ENCODE measurements at places on chromosomes 5 and 9.

GRCh38 chr5:6585168-6585567 lies 47.7 kb downstream of the NSUN2 start:
- DNase-seq, result no peak

DNA sequence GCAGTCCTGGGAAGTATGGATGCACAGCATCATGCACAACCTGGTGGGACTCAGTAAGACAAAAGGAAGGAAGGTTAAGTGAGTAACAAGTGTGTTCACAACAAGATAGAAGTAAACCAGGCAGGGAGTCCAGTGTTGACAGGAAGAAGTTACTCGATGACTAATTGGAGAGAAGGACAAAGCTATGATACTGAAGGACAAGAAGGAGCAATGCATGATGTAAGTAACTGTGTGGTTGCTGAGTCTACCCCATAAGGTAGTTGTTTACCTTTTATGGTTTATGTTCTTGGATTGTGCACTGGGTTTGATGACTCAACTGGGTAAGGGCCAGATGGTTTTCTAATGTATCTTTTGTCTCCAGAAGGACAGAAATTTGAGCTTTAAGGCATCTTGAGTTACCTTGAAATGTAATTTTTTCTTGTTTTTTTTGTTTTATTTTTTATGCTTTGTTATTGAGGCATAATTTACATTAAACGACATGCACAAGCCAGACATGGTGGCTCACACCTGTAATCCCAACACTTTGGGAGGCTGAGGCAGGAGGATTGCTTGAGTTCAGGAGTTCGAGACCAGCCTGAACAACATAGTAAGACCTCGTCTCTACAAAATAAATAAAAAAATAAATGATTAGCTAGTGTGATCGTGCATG lies 89.2 kb upstream of the CAST start:
- no peak for DNase-seq

DNA sequence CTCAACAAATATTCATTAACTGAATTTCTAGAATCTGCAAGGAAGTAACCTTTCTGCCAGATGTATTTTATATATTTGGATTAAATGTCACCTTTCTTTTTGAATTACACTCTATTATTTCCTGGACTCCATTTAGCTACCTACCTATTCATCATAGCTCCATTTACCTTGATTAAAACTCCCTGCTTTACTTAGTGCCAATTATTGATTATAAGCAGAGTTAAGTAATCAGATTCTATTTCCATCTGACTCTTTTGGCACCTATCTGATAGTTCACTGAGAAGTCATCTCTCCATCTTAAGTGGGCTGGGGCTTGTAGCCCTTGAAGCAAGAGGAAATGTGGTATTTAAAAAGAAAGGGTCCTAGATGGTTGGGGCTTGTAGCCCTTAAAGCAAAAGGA lies 88.6 kb downstream of the TRPM3 start:
- no peak for DNase-seq

GRCh38 chr5:591746-592145 lies 20.4 kb upstream of the CEP72 start:
- DNase-seq, result no peak

GRCh38 chr9:35813434-35814105 lies 1.3 kb downstream of the HINT2 start:
- peak; percentile 45 for DNase-seq

GRCh38 chr5:134659922-134660321 lies 11.3 kb downstream of the SEC24A start:
- no peak for DNase-seq

DNA sequence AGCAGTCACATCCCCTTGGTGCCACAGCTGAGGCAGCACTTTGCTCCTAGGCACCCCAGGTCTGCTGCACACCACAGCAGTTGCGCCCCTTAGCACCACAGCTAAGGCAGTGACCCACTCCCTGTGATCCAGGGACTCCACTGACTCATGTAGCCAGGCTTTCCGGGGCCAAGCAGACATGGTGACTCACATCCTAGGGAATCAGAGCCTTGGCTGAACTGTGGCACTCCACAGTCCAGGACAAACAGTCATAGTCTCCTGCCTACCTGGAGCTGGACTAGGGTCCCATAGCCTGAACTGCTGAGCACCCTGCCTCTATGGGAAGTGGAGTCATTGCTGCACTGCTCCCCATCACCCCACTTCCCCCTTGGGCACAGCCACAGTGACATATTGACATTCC lies 338.7 kb downstream of the NPR3 start:
- no peak for DNase-seq

DNA sequence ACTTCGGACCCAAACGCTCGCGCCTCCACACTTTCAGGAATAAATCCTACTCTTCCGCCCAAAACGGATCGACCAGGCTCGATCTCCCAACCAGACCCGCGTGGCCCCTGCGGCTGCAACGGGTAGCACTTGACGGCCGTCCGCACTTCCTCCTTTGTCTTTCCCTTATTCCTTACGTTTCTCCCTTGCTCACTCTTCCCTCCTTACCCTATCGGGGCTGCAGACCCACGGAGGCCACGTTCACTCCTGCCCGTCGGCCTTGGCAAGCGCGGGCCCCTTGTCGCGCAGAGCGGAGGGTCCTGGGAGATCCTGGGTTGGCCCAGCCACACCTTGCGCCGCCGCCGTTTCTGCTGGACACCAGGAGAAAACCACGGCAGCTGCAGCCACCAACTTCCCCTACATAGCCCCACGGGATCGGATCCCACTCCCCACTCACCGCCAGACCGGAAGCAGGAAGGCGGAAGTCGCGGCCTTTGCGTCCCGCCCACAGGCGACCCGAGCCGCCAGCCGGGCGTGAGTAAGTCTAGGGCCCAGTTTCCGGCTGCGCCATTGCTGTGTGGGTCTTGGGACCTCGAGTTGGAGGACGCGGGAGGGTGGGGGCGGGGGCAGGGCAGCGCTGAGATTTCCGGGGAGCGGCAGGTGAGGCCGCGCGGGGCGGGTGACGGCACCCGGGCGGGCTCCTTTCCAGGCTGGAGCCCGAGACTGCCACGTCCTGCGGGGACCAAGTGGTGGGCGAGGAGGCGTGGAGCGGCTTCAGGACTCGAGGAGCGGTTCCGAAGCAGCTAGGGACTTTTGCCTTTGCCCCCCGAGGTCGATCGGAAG lies at the start of gene SMIM15:
SMIM15 (minus strand) TSS at position 459 of the 822 bp plus-strand sequence. CDS start 2,297 bp downstream, outside the sequence.
- DNase-seq, result peak; percentile 84

- DNase-seq, result no peak
Measured at GRCh38 chr9:79263628-79264027, 308.1 kb upstream of the TLE4 start.

DNA sequence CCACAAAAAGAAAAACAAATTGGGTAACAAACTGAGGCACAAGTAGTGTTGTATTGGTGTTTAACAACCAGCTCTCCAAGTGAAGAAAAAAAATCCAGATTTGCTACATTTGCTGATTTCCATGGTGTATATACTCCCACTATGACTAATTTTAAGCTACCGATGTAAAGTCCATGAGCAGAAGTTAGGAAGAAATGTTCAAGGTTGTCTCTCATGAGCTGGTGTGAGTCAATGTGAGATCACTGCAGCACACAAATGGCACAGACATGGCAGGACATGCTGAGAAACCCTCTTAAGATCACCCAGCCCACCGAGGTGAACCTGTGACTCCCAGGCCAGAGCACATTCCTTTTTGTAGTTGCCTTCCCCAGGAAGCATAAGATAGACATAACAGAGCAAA lies 36.2 kb downstream of the SLC44A1 start:
- DNase-seq, result no peak

DNA sequence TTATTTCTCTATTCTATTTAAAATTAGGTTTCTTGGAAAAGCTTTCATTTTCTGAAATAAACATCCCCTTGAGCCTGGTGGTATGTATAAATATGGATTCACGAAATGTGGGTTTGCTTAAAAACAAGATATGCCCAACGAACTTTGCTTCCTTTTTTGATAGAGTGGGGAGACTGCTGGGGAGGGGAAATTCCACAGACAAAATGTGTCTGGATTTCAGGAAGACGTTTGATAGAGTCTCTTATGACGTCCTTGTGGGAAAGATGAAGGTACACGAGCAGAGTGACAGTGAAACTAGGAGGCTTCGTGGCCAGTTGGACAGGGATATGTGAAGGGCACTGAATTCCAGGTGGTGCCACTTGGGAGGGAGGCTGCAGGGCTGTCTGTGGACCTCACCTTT lies 84.5 kb upstream of the RPS23 start:
- DNase-seq, result no peak

DNA sequence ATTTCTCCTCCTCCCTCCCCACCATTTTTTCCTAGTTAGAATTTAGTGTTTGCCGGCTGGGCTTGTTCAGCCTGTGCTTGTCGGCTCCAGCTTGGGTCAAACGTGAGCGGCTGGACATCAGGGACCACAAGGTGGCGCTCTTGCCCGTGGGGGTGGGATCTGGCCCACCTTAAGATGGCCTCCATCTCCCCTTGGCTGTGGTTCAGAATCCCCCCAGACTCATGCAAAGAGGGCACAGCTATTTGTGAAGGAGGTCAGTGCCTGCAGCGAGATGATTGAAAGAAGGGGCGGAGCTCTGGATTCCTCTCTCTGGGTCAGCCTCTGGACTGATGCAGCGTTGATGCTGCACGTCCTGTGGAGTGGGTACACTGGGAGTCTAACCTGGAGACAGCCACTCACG lies 283.3 kb upstream of the TUT7 start:
- DNase-seq, result no peak

DNA sequence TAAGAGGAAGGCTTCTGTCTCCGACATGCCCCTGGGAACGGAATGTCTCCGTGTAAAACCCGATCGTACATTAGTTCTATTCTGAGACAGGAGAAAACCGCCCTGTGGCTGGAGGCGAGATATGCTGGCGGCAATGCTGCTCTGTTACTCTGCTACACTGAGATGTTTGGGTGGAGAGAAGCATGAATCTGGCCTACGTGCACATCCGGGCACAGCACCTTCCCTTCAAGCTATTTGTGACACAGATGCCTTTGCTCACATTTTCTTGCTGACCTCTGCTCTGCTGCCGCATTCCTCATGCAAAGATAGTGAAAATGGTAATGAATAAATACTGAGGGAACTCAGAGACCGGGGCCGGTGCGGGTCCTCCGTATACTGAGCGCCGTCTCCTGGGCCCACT lies 2.2 kb upstream of the DPP7 start:
- no peak for DNase-seq

DNA sequence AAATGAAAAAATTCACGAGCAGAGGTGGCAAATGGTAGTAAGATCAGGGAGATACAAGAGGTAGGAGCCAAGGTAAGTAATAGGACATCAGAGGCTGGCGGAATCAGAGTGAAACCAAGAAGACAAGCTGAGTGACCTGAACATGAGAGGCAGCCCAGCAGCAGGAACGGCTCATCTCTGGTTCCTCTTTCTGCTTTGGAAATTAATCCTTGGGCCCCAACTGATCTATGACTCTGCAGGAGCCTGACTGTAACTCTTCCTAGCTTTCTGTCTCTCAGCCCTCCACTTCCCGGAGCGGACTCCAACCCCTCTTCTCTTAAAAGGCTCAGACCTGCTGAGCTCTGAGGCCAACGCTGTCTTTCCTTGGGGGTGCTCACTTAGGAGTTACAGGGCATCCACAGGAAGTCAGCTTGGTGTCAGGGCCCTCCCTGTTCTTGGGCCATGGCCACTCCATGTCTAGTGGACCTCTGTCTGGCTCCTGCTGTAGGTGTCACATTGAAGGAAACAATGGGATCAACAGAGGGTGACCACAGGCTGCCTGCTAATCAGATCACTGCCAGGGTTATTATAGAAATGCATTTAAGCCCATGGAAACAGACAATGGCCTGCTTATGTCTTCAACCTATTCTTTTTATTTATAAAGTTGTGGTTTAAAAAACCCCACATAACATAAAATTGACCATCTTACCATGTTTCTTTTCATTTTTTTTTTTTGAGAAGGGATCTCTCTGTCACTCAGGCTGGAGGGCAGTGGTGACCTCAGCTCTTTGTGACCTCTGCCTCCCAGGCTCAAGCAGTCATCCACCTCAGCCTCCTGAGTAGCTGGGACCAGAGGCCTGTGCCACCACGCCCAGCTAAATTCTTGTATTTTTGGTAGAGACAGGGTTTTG lies 22.5 kb upstream of the SHB start:
- no peak for DNase-seq

GRCh38 chr9:7340451-7340850 lies 459.1 kb downstream of the DMAC1 start:
- no peak for DNase-seq

DNA sequence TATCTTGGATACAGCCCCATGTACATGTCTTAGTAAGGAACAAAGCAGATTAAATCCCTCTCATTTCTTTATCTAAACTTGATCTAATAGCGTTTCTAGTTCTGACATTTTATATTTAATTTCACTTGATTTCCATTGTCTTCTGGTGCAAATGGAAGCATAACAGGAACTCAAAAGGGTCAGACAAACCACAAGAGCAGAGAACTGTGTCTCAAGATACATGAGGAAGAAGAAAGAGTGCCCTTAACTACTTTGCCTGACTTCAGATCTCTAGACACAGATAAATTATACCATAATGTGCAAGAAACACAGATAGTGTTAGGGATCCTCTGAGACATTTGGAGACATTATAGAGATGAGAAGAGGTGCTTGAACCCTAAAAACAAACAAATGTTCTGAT lies 20.7 kb upstream of the STX17 start:
- no peak for DNase-seq

- no peak for DNase-seq
Measured at GRCh38 chr5:32369032-32369431, 56.3 kb upstream of the MTMR12 start.

- DNase-seq, result no peak
Measured at GRCh38 chr5:36644727-36645126, 38.3 kb downstream of the SLC1A3 start.

- DNase-seq, result no peak
Measured at GRCh38 chr9:138024831-138025291, 147.3 kb downstream of the CACNA1B start.
